Activated CD4-positive, CD25-positive, alpha-beta regulatory T cell (primary cell): ENCODE measurements at places on chromosomes 12 and 14.

DNA sequence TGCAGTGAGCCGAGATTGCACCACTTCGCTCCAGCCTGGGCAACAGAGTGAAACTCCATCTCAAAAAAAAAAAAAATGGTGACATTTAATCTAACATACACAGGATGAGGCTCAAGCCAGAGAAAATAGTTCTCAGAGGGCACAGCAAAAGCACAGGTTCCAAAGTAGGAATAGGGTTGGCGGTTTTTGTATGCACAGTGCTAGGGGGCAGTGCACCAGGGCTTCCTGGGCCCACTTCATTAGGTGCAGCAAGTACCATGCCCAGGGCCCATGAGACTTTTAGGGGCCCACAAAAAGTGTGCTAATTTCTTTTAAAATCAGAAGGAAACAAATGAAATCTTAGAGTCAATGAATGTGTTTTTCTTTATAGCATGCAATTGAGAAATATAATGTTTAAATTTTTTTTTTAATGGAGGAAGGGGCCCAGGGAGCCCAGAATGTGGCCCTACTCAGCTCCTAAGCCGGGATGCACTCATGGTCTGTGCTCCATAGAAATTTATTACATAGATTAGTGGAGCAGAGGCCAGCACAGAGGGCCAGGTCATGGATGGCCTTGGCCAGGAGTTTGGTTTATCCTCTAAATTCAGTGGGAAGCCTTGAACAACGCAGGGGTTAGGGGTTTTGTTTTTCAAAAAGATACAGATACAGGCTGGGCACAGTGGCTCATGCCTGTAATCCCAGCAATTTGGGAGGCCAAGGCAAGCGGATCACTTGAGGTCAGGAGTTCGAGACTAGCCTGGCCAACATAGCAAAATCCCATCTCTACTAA, 2.3 kb downstream of the AK7 start:
- DNase-seq: no peak

DNA sequence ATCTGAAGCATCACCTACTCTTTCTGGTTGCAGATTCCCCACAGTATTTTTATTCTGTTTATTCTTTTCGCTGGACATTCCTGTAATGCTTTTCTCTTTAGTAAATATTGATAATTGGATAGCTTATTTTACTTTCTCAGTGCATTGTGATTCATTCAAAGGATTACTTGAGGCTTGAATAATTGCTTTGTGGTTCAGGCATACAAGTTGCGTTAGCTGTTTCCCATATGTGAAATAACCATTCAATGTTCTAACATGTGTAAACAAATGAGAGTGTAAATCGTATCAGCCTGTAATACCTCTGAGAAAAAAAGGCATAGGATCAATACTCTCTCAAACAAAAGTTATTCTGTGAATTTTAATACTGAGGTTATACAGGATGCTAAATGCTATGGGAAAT, 1004.2 kb upstream of the SEL1L start:
- no peak for DNase-seq

- no peak for DNase-seq
Observed at GRCh38 chr14:29643433-29644211, 284.0 kb downstream of the PRKD1 start.

GRCh38 chr12:81944886-81945285, 185.7 kb upstream of the PPFIA2 start:
- no peak for DNase-seq

DNA sequence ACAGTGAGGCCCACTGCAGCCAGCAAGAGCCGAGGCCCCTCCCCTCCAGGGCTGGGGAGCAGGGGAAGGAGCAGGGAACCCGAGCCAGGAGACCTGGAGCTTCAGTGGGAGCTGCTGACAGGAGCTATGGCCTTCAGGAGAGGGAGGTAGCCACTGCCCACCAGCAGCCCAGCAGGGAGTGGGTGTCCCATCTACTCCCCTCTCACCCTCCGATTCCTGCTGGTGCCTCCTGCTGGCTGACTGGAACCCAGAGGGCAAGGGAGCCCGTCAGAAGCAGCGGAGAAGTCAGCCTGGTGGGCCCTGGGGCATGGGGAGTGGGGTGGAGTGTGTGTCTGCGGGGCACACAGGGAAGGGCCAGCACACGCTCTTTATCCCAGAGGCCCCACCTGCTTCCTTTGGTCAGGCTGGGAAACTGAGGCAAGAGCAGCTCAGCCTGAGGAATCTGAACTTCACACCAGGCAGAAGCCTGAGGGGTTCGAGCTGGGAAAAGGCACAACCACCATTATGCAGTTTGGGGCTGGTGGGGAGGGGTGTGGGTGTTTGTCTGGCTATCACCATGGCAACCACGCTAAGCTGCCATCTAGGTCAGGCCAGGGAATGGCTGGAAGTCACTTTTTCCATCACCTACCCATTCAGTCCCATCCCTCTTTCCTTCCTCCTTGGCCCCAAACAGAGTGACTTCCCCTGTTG, 36.8 kb upstream of the PLEKHG6 start:
- DNase-seq: no peak

DNA sequence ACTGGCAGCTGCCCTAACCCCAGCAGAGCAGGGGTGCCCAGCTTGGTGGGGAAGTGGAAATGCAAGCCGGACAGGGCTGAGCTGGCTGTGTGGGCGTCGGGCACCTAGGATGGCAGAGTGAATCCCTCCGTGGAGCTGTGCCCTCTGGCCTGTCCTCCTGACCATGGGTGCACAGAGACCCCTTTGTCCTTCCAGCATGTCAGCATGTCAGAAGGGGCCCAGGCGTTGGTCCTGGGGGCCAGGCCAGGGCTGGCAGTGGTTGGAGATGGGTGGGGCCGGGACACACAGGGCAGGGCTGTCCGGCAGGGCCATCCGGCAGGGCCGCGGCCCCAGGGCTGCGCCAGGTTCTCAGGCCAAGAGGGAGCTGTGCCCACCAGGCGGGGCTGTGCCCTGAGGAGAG, 8.8 kb upstream of the TEX22 start:
- DNase-seq: no peak

- DNase-seq: no peak
Observed at GRCh38 chr12:40063414-40063813, 42.5 kb downstream of the SLC2A13 start.

GRCh38 chr14:83814896-83815295, 1715.0 kb upstream of the FLRT2 start:
- no peak for DNase-seq

GRCh38 chr14:32472076-32472475, 143.0 kb downstream of the AKAP6 start:
- DNase-seq: no peak

- peak; percentile 81 for DNase-seq
Observed at GRCh38 chr14:93939304-93940229, 12.4 kb downstream of the FAM181A start.

DNA sequence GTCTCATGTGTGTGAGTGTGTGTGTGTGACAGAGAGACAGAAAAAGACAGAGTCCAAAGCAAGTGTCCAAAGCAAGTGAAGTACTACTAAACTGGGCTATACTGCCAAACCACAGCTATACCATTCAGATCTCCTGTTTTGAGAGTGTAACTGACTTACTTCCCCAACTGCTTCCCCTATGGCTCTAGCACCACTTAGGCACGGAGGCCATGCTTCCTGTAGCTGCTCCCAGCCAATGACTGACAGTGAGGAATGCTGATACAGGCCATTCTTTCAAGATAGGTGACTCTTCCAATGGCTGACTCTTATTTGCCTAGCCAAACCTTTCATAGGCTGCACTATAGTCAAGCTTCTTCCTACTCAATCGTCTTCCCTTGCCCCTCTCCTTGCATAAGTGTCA, 393.2 kb downstream of the BCAT1 start:
- no peak for DNase-seq

- no peak for DNase-seq
Observed at GRCh38 chr14:31414190-31414833, 6.0 kb downstream of the HEATR5A start.

GRCh38 chr12:121093487-121093891, 39.2 kb upstream of the P2RX7 start:
- DNase-seq: no peak

DNA sequence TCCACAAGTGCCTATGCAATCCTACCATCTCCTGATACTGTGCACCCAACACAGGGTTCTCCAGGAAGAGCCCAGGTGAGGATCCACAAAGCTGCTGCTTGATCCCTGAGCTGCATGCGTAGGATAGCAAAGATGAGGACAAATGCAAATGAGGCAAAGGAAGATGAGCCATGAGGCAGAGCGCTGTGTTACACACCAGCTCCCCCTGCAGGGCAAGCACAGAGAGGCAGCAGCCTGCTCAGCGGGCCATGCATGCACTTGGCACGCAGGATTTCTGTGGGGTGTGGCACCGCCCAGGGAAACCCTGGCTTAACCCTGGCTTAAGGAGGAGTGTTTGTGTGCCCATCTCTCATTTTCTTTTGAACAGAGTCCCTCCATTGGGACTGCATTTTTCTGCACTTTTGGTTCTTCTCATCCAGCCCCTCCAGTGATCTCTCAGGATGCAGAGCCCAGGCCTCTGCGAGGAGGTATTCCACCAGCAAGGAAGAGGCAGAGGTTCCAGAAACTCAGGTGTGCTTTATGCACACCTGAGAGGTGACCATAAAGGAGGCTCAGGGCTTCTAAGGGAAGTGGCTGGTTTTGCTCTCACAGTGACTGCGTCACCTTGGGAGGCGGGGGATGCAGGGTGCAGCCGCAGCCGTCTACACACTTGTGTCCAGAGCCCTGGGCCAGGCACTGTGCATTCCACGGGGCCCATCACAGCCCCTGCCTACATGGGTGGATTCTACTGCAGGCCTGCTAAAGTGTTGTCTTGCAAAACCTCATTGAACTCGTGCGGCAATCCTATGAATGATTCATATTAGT, 973.3 kb upstream of the TMEM132C start:
- no peak for DNase-seq

DNA sequence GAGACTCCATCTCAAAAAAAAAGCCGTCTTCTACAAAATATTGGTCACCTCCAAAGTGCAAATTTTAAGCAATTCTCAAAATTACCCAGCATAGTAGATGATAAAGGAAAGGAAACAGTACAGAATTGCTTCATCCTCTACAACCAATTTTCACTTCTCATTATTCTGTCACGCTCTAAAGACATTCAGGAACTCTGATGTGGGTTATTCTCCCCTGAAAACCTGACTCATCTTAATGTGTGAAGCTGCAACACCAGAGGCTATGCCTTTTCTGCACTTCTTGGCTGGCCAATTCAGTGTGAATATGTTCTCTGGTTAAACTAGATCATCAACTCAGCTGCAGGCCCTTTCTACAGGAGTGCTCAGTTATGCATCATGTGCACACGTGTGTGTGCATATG, 11.0 kb downstream of the PTGER2 start:
- DNase-seq: no peak

DNA sequence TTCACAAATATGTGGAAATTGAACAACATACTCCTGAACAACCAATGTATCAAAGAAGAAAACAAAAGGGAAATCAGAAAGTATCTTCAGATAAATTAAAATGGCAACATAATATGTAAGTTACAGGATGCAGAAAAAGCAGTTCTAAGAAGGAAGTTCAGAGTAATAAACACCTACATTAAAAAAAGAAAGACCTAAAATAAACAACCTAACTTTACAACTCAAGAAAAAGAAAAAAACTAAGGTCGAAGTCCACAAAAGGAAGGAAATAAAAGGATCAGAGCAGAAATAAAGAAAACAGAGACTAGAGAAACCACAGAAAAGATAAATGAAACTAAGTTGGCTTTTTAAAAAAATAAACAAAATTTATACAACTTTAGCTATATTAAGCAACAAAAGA, 59.2 kb downstream of the EGLN3 start:
- no peak for DNase-seq

- no peak for DNase-seq
Observed at GRCh38 chr12:22733756-22734155, 108.8 kb downstream of the ETNK1 start.

DNA sequence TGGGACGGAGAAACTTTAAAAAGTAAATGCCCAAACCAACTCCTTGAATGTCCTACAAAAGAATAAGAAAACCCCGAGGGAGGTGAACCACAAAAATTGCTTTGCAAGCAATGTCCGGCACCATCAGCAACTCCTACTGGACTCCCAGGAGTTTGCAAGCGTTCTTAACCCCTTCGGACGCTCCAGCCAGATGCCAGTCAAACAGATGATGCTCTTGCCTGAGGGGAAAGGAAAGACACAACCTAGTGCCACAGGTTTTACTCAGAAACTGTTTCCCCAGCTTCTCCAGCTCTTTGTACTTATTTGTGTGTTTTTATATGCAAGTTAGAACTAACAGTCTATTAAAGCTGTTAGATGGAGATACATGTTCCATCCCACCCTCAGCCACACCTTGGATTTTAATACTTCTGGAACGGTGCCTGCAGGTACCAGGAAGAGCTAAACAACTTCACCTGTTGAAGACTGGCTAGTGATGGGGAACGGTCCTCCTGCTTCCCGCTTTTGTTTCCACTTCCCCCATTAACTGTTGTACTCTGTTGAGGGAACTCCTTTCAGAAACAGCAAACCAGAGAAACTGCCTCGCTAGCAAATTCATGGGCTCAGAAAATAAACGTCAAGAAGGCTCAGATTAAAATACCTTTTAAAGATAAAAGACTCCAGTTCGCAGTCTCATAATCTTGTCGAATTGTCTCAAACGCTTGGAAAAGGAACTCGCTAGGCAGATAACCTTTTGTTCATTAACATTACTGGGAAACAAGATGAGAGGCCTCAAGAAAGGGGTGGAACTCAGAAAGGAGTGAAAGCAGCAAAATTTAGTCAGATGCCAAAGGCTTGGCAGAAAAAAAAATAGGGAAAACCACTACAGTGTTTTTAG, 1.1 kb upstream of the FERMT2 start:
- DNase-seq: no peak

- DNase-seq: no peak
Observed at GRCh38 chr12:125129179-125129571, 63.9 kb downstream of the AACS start.

DNA sequence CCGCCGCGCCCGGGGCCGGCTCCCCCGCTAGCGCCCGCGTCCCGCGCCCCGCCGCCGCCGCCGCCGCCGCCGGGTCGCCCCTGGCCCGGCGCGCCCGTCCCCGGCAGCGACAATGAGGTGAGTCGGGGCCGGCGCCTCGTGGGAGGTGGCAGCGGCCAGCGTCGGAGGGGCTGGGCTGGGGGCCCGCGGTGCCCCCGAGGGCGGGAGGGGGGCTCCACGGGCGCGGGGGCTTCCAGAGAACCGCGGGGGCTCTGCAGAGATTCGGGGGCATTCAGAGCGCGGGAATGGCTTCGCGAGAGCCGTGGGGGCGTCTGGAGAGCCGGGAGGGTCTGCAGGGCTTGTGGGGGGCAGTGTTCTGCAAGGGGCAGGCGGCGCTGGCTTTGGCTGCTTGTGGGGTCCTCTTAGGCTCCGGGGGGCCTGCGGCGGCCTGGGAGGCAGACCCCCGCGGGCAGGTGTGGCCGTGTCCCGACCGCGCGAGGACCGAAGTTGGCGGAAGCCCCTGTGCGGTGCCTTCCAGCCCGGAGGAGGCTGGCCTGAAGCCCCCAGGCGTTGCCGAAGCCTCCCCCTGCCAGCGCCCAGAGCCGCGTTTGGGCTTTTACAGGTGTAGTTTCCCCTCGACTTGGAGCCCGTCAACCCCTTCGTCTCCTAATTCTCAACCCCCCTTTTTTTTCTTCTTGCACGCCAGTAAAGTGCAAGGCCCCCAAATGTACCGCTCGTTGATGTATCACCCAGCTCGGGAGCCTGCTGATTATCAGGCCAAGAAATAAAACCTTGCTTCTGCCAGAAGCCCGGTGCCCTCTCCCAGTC, 93.1 kb upstream of the EVL start:
- no peak for DNase-seq
